ENCODE measurements at places on chromosomes 1 and 21.
A peak's percentile ranks its signal among the peaks of the same experiment; 100 is the strongest.

GRCh38 chr1:63662841-63663240 is 69.6 kb downstream of the PGM1 start:
- no peak for DNase-seq

DNA sequence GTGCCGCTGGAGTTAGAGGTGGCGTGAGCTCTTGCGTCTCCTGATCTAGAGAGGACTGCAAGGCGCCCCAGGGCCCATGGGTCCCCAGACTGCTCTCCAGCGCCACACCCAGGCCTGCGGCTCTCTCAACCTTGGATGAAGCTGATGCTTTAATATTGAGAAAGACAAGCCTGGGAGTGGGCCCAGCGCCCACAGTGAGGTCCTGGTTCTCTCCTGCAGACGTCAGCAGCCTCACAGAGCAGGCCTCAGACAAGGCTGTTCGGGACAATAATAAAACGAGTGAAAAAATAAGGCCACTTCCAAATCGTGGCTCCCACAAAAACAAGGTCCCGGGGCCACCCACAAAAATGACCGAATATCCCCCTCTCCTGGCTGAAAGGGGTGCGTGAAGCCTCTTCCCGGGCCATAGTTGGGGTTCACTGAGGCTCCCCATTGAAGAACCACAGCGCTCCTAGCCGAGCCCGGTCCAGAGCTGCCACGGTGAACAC is 6.0 kb upstream of the DNMT3L start:
- no peak for DNase-seq

DNA sequence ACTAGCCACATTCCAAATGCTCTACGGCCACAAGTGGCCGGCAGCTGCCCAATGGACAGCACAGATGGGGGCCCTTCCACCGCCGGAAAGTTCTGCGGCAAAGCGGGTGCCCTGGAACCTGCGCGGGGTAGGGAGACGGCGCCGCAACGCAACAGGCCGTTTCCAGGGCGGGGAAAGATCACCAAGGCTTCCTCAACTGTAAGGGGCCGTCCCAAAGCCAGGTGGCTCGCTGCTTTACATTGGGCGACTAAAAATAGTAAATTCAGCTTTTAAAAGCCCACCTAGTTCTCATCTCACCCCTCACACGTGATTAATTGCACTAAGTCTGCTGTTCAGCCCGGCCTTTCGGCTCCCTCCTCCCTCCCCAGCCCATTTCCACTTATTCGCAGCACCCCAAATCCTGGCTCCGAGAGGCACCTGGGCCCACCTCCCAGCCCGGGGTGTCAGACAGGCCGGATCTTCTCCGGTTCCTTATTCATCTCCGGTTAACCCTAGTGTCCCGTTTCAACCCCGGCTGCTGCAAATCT is 643 bp downstream of the CFAP298 start:
- DNase-seq: peak; percentile 13

- DNase-seq: no peak
Measured at GRCh38 chr1:58670181-58670580, 29.7 kb downstream of the MYSM1 start.

DNA sequence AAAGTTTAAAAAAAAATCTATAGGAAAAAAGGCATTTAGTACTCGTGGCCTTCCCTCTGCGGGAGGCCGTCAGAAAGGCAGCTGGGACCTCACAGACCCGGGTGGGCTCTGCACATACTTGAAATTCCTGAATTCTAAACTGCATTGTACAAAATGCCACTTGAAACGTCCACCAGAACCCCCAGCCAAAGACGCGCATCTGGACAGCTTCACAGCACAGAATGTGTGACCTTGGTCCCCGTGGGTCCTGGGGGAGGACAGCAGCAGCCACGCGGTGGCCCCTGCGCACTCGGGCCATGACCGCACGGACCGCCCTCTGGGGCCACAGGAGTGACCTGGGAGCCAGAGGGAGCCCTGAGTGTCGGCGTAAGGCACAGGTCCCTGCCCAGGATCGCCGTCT is 20.6 kb upstream of the MRPS14 start:
- no peak for DNase-seq

- DNase-seq: no peak
Measured at GRCh38 chr1:10108134-10108663, 75.4 kb downstream of the UBE4B start.

- DNase-seq: no peak
Measured at GRCh38 chr1:56133522-56134472, 445.6 kb downstream of the PLPP3 start.

GRCh38 chr1:41319106-41319755 is 42.0 kb upstream of the FOXO6 start:
- no peak for DNase-seq

DNA sequence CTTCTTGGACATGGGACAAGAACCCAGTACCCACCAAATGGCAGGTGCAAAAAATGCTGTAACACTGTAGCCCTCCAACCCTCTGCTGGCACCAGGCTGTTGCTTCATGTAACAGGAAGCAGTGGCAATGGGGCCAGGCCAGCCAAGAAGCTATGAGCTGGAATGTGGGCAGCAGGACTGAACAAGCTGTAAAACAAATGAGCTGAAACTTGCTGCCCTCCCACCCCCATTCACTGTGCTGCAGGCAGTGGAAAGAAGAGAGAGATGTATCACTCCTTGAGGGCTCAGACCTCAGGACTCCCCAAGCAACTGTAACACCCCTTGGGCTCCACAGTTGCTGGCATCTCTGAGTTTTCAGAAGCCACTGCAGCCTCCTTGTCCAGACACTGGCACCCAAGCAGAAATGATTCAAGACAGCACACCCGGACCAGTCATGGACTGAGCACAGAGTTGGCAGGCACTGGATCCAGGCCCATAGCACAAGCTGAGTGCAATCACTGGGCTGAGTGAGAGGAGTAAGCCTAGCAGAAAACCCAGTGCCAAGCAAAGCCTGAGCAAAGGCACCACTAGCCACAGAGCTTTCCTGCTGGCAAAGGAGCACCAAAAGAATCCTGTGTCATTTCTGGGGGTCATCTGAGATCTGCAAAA is 321.4 kb upstream of the CXADR start:
- DNase-seq: no peak

DNA sequence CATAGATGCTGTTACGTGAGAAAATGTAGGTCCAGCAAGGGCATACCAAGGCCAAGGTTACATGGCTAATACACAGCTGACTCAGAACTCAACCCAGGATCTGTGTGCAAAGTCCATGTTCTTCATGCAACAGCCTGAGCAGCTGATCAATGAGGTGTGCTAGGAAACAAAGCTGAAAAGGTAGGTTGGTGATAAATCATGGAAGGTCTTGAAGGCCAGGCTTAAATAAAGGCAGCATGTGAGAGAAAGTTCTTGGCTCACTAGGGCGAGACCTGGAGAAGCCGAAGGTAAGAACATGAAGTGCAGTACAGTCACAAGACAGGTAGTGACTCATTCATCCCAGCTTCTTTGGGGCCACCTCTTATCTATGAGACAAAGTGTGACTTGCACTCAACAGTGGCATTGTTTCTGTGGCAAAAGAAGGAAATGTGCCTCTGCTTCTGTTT is 33.4 kb downstream of the TLR5 start:
- DNase-seq: peak; percentile 57

DNA sequence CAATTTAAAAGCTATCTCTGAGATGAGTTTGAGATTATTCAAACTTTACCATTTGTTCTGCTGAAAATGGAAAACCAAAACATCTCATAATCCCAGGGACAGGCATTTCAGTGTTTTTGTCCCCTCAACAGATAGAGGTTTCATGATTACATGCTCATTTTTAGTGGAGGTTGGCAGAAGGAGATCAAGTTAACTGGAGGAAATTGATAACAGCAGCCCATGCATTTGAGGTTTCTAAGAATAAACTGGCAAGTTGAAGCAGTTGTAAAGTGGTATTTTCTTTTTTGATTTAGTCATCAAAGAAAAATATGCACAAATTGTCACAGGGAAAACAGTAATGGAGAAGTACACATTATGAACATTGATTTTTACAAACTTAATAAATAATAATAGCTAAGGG is 205.8 kb downstream of the PLA2G4A start:
- no peak for DNase-seq

- no peak for DNase-seq
Measured at GRCh38 chr1:50742523-50742922, 217.5 kb downstream of the FAF1 start.

- no peak for DNase-seq
Measured at GRCh38 chr1:245987577-245987976, 519.5 kb downstream of the SMYD3 start.

GRCh38 chr21:36422279-36423098 is 37.3 kb downstream of the CHAF1B start:
- peak; percentile 63 for DNase-seq

- DNase-seq: no peak
Measured at GRCh38 chr21:24896735-24897124, 710.6 kb downstream of the MRPL39 start.

DNA sequence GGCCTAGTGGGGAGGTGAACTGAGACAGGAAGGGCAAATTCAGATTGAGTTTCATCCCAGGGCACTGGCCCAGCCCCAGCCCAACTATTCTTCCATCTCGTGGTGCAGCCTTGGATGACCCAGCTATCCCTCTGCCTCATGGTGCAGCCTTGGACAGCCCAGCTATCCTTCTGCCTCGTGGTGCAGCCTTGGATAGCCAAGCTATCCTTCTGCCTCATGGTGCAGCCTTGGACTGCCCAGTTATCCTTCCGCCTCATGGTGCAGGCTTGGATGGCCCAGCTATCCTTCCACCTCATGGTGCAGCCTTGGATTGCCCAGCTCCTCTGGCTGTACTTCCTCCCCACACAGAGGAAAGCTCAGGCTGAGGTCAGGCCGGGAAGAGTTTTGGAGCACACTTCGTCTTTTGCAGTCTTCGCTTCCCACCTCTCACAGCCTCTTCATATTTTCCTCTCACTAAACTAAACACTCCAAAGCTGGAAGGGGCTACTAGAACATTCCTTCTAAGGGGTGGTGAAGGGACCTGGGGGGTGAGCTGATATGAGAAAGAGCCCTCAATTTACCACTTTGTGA is 69.8 kb upstream of the TTC34 start:
- DNase-seq: no peak

DNA sequence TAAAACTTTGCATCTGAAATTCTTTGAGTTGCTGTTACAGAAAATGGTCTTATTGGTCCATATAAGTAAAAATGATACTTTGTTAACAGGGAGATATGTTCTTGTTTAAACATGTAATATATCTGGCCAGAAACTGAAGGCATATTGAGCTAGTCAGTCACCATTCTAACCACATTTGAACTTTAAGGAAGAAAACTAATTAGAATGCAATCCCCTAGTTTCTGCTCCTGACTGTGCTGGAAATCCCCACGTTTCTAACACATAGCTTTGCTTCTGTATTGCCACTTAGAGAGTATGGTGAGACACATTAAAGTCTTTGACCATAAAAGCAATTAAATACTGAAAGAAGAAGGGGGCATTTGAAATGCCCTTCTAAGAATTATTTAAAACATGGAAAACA is 32.1 kb upstream of the HIVEP3 start:
- DNase-seq: no peak

DNA sequence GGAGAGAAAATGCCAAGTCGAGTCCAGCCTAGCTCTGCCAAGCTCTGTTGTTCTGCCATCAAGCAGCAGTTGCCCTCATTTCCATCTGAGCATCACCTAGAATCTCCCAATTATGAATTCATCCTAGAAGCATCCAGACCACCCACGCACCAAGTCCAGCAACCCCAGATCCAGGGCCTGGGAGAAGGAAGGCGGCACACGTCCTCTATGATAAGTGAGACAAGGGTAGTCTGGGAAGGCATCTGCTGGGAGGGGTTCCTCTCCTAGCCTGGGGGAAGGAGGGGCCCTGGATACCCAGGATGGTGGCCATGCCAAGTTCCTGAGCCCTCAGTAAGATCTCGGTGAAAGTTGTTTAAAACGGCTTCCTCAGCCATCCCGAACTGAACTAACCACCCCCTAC is 70.7 kb downstream of the VWA5B1 start:
- DNase-seq: no peak

DNA sequence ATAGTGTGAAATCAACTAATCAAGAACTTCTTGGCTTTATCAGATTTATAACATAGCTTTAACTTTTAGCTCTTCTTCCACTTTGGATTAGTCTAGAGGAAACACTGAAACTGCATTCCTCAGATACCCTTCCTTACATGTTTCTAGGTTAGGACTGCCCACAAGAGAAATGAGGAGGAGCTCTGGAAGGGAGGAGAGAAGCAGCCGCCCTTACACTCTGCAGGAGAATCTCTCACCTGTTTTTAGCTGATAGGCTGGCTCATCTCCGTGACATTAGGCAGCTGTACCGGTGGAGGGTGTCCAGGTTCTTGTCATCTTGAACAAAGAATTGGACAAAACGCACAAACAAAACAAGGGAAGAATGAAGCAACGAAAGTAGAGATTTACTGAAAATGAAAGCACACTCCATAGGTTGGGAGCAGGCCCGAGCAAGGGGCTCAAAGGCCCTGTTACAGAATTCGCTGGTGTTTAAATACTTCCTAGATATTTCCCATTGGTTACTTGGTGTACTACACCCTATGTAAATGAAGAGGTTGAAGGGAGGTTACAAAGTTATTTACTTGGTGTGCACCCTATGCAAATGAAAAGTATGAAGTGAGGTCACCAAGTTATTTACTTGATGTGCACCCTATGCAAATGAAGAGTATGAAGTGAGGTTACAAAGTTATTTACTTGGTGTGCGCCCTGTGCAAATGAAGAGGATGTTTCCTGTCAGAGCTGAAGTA is 524.9 kb upstream of the CHRM3 start:
- DNase-seq: no peak

- no peak for DNase-seq
Measured at GRCh38 chr21:46130831-46131587, 24.4 kb downstream of the FTCD start.

- DNase-seq: no peak
Measured at GRCh38 chr1:234617131-234617985, 7.4 kb upstream of the IRF2BP2 start.

GRCh38 chr1:24526045-24526444 is 23.4 kb downstream of the RCAN3 start:
- DNase-seq: no peak

DNA sequence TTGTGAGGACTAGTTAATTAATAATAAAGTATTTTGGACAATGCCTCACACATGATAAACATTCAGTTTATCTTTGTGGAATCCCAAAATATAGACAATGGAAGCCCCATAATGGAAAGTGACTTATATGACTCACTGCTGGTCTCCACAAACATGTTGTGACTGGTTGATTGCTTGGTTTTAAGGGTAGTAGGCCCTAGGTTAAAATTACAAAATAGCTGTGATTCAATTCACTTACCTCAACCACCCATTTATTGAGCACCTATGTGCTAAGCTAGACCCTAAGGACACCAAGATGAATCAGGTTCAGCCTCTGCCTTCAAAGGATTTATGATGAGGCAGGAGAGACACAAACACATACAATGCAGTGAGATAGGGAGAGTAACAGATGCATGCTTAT is 42.4 kb downstream of the KANK4 start:
- DNase-seq: no peak

- DNase-seq: no peak
Measured at GRCh38 chr1:53110370-53111072, 31.9 kb downstream of the SLC1A7 start.

- no peak for DNase-seq
Measured at GRCh38 chr21:45049714-45050344, 24.6 kb upstream of the ADARB1 start.

Measured in HuH-7 (cell line).